ENCODE measurements at places on chromosomes 7 and 10.

DNA sequence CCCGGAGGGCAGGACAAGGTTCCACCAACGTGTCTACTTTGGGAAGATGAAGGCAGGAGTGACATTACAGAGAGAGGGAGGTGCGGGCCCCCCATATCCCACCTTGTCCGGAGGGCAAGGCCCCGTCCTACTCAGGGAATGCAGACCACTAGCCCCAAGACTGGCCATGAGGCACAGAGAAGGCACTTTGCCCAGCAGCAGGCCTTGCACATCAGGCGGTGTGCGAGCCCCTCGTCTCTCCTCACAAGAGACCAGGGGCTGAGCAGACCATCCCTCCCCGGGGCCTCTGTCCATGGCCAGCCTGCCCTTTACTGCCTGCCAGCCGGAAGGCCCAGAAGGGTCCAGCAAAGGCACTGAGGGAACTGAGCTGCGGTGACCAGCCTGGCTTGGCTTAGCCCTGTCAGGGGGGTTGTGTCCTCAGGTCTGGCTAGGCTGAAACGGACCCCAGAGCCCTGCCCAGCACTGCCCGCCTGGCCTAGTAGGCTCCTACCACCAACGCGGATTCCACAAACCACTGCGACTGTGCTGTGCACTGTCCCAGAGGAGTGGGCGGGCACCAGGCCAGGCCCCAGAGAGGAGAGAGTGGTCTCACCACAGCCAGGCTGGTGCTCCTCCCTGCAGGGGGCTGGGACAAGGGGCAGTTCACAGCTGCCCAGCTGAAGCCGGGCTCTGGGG is 16.7 kb downstream of the CAMK2B start:
- DNase-seq, result no peak

- no peak for DNase-seq
These were observed 48.8 kb downstream of the HOXA1 start for GRCh38 chr7:27046854-27047549.

DNA sequence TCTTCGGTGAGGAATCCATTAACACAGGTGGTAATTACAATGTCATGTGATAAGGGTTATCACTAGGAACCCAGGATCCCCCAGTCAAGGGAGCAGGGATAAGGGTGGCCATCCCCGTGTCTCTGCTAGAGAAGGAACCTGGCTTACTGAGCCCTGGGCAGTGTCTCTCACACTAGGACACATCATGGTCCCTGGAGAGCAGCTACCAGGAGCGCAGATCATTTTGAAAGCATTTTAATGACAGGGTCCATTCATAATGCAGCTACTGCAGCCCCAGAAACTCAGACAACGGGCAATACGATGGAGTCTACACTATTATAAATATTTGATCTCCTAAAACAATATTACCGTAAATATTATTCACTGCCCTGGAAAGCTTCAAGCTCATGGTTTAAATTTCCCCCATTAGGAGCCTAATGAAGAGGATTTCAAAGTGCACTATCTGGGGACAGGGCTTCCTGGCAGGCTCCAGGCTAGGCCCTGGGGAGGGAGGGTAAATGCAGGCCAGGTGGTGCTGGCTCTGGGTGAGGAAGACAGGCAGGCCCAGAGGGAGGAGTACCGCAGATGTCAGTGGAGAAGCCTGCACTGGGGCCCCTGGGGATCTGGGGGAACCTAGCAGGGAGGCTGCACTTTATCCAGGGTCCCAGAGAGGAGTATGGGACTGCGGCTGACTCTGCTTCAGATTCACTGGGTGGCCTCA is 52.6 kb upstream of the LOXL4 start:
- DNase-seq, result no peak

DNA sequence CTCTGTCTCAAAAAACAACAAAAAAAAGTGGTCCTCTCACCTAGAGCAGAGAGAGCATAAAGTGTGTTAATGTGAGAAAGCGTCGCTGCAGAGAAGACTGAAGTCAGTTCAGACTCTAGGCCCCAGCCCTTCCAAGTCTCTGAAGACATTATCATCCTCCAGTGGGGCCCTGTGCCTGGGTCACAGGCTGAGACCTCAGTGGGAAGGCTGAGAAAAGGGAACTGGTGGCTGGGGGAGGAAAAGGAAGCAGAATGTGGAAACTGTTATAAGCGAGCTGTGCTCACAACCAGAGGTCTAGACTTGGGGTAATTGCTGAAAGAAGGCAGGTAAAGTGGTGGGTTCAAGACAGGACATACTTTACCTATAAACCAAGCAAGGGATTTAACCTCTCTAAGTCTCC is 4.9 kb upstream of the RRP12 start:
- DNase-seq, result no peak

DNA sequence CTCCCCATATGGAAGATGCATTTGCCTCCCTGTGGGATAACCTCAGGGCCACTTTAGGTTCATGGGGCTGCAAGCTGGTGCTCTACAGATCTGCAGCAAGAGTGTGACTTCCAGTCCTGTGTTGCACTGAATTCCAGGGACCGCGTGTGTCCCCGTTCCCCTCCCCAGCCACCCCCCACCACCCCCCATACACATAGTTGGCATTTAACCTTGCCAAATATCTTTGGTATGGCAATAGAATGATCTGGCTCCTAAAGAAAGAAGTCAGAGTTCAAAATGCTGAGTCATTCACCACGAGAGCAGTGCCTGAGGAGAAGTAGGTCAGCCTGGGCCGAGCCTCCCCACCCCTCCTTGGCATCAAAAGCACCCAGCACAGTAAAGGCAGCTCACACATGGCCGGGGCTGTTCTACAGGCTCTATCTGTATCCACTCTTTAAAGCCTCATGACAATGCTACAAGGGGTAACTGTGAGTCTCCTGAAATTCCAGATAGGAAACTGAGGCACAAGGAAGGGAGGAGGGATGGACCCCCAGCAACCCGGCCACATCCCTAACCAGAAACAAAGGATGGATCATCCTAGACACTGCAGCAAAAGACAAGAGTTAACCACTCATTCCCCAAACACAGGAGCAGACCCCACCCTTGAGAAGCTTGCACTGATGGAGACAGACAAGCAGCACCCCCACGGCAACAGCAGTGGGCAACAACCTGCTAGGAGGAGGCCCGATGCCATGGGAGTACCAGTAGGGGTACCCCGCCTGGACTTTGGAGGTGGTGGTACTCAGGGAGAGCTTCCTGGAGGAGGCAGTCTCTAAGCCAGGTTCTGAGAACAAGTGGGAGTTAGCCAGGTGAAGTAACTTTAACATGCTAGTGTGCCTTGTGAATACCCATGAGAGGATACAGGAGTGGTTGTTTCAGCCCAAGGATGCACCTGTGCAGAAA is 70.3 kb upstream of the NANOS1 start:
- DNase-seq, result no peak

DNA sequence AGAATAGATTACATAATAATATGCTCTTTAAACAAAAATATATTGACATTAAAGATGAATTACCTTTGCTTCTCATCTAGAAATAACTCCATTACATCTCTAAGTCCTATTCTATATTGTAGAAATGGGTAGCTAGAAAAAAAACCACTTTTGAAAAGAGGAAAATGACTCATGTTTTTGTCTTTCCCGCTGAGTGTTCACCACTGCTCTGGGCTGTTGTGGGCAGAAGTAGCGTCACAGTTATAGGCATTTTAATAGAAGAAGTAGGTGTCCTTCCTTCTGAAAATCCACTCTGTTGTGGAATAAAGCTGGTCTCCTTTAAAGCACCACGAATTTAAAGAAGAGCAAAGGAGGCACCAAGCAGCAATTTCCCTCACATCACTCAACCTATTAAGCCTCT is 117.6 kb upstream of the NFE2L3 start:
- no peak for DNase-seq

- DNase-seq, result no peak
These were observed 217.9 kb downstream of the SFMBT2 start for GRCh38 chr10:7192831-7193361.

- no peak for DNase-seq
These were observed 126.6 kb downstream of the SAMD9 start for GRCh38 chr7:92991190-92991589.

DNA sequence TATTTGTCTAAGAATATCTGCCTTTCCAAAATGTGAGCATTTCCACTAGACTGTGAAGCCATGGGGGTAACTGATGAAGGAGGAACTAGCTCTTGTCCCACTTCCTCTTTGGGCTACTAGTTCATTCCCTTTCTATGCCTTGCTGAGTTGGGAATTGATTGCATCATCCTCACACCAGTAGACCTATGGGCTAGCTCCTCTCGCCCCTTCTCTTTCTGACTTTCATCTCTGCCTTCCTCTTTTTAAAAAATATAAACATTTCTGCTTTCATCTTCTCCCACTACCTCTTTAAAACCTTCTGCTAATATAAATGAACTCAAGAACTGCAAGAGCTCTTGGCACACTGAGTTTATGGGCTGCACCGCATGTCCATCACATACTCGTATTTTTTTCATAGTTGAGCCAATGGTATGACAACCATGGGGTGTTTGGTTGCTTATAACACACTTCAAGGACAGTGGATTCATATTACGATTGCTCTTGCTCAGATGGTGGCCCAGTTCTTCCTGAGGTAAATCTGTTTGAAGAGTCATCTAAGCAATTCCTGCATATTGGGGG is 182.0 kb downstream of the REEP3 start:
- DNase-seq, result no peak

DNA sequence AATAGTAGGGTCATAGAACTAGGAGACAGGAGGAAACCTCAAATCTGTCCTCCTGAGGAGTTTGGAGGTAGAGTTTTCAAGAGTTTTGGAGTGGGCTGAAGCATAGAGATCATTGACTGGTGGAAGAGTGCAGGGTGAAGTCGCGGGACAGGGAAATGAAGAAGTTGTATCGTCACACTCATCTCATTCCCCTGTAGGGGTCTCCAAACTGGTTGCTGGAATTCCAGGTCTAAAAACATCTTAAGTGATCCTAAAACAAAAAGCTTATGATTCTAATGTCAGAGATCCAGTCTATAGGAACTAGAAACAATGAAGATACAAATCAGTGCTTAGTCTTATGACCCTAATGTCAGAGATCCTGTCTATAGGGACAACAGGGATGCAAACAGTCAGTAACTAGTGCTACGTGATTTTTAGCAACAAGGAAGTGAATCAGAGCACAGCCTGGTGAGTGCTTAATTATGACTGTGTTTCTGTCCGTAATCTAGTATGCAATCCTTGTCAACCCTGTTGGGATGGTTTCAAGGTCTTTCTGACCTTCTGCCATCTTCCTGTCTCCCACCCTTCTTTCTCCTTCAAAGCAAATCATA is 139.4 kb downstream of the SKIDA1 start:
- no peak for DNase-seq

DNA sequence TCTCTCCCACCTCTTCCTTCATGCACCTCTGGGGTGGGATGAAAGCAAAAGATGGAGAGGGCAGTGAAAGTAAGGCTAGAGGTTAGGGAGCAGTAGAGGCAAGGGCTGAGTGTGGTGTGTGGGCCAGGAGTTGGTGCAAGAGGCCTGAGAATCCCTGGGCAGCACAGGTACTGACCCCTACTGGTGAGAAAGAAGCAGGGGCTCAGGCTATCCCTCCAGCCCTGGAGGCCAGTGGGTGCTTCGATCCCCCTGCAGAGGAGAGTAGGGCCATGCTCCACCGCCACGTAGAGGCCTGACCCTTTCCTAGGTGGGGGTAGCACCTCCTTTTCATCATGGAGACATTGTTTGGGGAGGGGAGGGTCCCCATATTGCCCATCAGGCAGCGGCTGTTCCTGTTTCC is 9.8 kb downstream of the CDHR1 start:
- DNase-seq, result no peak

- no peak for DNase-seq
These were observed 22.6 kb downstream of the WNT8B start for GRCh38 chr10:100485366-100485765.

GRCh38 chr7:95840953-95841950 is 68.9 kb downstream of the DYNC1I1 start:
- no peak for DNase-seq

- DNase-seq, result no peak
These were observed 1.3 kb upstream of the GET4 start for GRCh38 chr7:875051-875450.

DNA sequence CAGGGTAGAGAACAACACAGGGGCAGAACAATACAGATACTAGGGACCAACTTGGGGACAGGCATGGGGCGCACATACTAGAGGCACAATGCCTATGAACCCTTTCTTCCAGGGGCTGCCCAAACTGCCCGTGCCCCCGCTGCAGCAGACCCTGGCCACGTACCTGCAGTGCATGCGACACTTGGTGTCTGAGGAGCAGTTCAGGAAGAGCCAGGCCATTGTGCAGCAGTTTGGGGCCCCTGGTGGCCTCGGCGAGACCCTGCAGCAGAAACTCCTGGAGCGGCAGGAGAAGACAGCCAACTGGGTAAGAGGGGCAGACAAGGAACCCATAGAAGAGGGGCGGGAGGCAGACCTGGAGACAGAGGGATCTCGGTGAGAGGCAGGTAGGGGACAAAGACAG is 5.8 kb downstream of the CHAT start:
- no peak for DNase-seq

DNA sequence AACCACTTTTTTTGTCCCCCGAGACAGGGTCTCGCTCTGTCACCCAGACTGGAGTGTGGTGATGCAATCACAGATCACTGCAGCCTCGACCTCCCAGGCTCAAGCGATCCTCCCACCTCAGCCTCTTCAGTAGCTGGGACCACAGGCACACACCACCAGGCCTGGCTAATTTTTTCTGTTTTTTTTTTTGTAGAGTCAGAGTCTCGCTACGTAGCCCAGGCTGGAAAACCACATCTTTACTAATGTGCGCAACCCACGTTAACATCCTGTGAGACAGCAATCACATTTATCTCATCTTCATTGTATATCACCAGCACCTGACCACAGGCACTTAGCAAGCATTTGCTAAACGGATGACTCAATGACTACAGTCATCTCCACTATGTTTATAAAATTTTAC is 77.8 kb upstream of the ATP6V0A4 start:
- no peak for DNase-seq

- DNase-seq, result no peak
These were observed 266.0 kb downstream of the RNLS start for GRCh38 chr10:88317099-88317498.

GRCh38 chr7:29612596-29612995 is 49.0 kb downstream of the PRR15 start:
- no peak for DNase-seq

DNA sequence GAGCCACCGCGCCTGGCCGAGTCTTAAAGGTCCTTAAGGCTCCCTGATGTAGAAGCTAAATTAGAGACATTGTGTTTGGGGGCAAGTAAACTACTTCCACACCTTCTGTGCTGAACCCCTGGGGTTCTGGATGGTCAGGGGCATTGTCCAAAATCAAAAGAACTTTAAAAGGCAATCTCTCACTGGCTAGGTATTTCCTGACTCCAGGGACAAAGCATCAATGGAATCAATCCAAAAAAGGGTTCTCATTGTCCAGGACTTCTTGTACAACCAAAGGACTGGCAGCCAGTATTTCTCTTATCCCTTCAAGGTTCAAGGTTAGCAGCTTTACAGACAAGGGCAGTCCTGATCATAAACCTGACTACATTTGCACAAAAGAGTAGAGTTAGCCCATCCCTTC is 24.0 kb downstream of the SRPK2 start:
- DNase-seq, result no peak

GRCh38 chr7:79403451-79403850 is 50.0 kb downstream of the MAGI2 start:
- DNase-seq, result no peak

- no peak for DNase-seq
These were observed 509.4 kb downstream of the PTPRN2 start for GRCh38 chr7:158077934-158078910.

- no peak for DNase-seq
These were observed 143.7 kb downstream of the VIPR2 start for GRCh38 chr7:159000859-159001435.

GRCh38 chr10:43214071-43214955 is 52.6 kb downstream of the RASGEF1A start:
- DNase-seq, result no peak

- DNase-seq, result no peak
These were observed 900.6 kb upstream of the LRRTM3 start for GRCh38 chr10:66025186-66025585.

Data from renal cortex interstitium (tissue), 15 donors.